ENCODE measurements at places on chromosomes 12 and 14.

DNA sequence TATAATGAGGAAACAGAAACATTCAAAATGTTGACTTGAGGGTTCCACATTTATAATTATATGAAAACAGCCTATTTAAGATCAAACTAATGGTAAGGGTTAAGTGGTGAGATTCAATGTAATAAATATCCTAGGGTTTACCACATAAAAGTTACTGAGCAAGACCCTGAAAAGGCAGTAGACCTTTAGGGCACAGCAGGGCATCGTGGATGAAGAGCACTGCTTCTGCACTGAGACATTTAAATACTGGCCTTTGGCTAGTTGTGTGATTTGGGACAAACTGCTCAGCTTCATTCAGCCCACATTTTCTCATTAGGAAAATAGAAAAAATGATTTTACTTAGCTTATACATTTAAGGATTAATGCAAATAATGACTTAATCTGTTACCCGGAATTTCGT, 42.0 kb downstream of the CNTN1 start:
- DNase-seq, result no peak

- no peak for DNase-seq
These were observed 338.7 kb downstream of the ACSS3 start for GRCh38 chr12:81416571-81416970.

DNA sequence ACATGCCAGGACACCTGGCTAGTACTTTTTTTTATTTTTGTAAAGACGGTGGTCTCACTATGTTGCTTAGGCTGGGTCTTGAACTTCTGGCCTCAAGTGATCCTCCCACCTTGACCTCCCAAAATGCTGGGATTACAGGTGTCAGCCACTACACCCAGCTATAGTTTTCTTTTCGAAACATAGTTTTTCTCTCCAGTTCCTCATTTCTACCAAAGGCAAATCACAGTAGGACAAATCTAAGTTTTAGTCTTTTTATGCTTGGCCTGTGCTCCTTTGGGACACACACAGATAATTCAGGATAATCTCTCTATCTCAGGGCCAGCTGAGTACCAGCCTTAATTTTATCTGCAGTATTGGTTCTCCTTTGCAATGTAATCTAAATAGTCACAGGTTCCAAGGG, 100.7 kb downstream of the KCNMB4 start:
- no peak for DNase-seq

DNA sequence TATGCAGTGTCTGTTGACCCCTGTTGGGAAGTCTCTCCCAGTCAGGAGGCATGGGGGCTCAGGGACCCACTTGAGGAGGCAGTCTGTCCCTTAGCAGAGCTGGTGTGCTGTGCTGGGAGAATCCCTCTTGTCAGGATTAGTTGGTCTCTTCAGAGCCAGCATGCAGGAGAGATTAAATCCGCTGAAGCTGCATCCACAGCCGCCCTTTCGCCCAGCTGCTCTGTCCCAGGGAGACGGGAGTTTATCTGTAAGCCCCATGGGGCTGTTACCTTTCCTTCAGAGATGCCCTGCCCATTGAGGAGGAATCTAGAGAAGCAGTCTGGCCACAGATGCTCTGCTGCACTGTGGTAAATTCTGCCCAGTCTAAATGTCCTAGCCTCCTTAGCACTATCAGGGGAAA, 13.1 kb upstream of the KLRC1 start:
- DNase-seq, result no peak

DNA sequence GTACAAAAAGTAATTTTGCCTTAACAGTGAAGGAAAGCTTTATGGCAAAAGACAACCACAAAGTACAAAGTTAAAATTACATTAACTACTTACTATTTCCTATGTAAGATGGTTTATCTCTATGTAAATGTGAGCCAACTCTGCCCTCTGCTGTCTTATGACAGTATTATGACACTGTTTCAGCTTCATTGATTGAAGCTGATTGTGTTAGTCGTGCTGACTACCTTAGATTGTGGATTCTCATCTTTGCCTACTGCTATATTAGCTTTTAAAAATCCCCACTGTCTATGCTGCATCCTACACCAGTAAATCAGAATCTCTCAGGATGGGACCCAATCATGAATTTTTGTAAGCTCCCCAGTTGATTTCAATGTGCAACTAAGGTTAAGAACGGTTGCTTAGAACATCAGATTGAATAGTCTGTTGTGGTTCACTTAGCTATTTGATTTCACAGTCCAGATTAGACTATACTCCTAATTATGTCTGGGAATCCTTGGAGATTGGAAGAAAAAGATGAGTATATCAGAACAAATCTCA, 12.2 kb upstream of the SPTB start:
- DNase-seq, result no peak

- DNase-seq, result peak; percentile 55
These were observed 209.8 kb upstream of the NUDT4 start for GRCh38 chr12:93167841-93168492.

GRCh38 chr14:102645746-102646440, 53.4 kb downstream of the RCOR1 start:
- no peak for DNase-seq

DNA sequence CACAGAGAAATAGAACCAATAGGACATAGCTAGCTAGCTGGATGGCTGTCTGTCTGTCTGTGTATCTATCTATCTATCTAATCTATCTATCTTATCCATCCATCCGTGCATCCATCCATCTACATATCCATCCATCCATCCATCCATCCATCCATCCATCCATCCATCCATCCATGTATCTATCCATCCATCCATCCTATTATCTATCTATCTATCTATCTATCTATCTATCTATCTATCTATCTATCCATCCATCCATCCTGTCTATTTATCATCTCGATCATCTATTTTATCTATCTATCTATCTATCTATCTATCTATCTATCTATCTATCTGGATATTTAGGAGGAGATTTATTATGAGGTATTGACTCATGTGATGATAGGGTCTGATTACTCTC, 84.9 kb downstream of the DNAH10 start:
- DNase-seq, result no peak

DNA sequence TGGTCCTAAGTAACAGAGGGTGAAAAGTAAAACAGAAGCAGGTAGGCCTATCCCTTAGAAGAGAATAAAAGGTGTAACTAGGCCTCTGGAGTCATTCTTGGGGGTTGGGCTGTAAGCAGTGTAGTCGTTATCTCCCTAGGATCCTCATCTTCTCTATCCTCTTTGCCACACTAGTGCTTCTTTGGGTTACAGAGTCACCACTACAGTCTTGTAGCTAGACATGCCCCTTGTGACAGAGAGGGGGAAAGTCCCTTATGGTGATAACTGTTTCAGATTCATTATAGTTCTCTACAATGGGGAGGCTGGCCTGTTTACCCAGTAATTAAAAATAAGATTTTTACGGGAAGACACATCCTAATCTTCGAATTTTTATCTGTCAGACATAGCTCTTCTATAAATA, 16.4 kb upstream of the SRP54 start:
- no peak for DNase-seq
